ENCODE measurements at places on chromosomes 1 and 21.

DNA sequence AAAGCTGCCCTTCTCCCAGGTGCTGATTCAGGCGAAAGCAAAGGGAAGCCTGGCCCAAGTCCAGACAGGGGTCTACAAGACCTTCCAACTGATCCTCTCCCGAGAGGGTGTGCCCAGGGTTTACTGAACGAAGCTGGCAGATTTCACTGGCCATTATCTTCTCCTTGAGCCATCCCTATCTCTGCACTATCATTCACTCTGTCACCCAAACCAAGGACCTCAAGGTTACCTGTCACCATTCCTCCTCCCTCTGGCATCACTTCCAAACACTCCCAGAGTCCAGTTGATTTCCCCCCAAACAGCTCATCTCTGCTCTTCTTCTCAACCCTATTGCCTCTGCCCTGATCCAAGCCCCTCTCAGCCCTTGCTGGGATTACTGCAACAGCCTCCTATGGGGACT lies 4.9 kb downstream of the STK40 start:
- DNase-seq: no peak

DNA sequence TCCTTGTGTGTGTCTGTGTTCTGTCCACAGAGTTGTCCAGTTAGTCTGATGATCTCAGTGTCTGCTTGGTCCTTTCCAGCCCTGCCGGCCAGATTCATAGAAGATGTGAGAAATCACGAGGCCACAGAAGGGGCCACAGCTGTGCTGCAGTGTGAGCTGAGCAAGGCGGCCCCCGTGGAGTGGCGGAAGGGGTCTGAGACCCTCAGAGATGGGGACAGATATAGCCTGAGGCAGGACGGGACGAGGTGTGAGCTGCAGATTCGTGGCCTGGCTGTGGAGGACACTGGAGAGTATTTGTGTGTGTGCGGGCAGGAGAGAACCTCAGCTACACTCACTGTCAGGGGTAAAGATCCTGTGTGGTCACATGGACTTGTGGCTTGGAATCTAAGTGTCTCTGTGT lies 95.8 kb downstream of the OBSCN start:
- no peak for DNase-seq

DNA sequence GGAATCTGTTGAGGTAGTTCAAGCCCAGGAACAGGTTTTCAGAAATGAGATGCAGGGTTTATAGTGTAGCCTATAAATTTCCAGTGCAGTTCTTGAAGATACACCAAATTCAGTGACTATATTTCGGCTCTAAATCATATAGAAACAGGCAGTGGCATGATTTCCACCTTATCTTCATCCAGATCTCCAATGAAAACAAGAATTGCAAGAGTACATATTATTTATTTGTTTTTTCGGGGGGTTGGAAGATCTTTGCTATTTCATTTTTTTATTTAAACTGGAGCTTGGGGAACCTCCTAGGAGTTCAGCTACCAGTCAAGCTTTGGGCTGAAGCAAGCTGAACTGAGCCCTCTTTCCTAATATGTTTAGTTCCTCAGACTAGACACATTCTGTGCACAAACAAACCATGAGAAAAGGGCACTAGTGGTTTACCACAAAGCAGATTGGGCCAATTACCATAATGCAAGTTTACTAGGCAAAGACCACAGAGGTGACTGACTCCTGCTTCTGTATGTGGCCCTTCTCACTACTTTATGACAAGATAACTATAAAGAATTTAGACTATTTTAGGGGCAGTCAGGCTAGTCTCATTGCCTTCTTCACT lies 68.5 kb downstream of the RGS2 start:
- no peak for DNase-seq

- no peak for DNase-seq
Observed at GRCh38 chr1:234877761-234878160, 250.9 kb downstream of the TOMM20 start.

DNA sequence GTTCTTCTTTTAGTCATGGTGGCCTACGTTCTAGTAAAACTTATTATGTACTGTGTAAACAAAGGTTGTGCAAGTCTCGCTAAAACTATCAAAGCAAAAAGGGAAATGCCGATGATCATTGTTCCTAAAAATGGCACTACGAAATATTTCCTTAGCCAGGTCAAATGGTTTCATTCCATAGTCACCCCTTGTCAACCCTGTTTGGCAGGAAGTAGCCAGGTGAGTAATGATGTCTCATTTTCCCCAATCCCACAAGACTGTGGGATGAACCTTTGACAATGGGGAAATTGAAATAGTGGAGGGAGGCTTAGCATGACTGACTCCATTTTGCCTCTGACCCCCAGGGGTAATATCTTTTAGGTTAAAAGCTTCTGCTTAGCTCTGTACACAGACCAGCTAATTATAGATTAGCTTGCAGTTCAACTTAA lies 5.6 kb upstream of the REN start:
- DNase-seq: no peak

GRCh38 chr1:53573522-53573921 lies 114.3 kb downstream of the DMRTB1 start:
- peak; percentile 7 for DNase-seq

DNA sequence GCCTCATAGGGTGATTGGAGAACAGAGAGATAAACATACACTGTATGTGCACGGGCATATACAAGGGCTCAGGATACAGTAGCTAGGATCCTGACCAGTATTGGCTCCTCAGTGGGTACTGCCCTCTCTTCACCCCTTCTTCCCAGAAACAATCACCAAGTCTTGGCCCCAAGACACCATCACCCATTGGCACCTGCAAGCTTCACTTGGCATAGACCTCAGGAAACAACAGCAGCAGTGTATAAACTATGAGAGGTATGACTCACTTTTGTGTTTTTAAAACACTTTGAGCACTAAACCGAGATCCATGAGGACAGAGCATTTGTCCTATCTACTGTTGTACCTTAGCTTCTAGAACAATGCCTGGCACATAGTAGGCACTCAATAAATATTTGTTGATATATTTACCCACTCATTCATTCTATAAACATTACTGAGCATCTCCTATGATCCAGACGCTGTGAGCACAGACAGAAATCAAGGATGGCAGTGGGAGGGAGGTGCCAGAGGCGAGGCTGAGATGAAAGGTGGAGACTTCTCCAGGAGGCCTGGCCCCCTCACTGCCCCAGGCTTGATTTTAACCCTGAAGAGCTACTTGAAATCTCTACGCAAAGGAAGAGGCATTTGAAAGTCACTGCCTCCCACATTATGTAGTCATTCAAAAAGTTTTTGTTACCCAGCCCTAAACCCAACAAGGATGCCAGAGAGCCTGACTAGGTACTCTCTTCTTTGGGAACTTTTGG lies 95.2 kb downstream of the CAMK2N1 start:
- DNase-seq: no peak

DNA sequence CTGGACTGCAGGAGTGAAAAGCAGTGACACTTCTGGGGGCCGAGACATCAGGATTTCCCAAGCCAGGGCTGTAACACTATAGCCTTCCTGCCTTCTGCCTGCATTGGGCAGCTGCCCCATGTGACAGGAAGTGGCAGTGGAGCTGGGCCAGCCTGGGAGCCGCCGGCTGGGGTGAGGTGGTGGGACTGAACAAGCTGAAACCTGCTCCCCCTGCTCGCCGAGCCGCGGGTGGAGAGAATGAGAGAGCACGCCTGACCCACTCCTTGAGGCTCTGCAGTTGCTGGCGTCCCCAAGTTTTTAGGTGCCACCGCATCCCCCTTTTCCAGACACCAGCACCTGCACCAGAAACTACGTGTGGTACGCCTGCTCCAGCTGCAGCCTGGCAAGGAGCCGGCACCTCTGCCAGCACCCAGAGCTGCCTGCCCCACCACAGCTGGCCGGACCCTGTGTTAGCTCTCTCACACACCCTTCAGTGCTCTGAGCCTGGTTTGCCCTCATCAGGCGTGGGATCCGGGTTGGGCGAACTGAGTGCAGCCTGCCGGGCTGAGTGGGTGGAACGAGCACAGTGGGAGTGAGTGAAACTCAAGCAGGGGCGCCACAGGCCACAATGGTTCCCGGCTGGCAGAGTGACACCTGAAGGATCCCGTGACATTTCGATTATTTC lies 119.4 kb downstream of the AKT3 start:
- no peak for DNase-seq

DNA sequence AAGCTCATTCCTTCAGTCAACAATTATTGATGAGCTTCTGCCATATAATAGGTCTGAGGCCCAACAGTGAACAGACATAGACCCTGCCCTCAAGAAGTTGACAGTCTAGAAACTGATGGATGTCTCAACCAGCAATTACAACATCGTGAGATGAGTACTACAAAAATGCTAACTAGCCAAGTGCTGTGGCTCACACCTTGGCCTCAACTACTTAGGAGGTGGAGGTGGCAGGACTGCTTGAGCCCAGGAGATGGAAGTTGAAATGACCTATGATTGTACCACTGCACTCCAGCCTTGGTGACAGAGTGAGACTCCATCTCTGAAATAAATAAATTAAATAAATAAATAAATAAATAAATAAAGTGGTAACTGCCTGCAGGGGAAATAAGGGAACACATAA lies 11.7 kb upstream of the PTP4A2 start:
- DNase-seq: no peak

DNA sequence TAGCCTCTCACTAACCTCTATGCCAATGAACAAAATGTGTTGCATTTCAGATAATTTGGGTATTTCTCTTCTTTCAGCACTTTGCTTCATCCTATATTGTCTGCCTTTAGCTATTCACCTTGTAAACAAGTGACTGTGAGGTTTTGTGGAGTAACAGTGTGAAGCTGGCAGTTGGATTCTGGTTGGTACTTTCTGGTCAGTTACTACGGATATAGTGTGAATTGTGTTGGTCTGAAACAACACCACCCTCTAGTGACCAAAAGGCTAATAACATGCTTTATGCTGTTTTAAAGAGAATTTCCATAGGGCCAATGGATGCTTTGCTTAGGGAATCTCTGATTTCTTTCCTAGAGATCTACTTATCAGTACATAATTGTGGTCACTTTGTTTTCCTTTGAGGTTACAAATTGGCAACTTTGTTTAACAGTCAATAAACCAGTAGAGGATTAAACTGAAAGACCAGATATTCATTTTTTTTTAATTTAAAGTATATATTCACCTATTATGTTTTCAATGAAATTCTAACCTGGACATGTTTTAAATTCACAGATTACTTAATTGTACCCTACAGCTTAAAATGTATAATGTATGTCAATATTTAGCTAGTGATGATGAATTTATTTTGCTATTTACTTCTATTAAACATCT lies 2.5 kb upstream of the PTGER3 start:
- DNase-seq: no peak

GRCh38 chr1:53943490-53944043 lies 1.9 kb downstream of the IFT25 start:
- DNase-seq: no peak

DNA sequence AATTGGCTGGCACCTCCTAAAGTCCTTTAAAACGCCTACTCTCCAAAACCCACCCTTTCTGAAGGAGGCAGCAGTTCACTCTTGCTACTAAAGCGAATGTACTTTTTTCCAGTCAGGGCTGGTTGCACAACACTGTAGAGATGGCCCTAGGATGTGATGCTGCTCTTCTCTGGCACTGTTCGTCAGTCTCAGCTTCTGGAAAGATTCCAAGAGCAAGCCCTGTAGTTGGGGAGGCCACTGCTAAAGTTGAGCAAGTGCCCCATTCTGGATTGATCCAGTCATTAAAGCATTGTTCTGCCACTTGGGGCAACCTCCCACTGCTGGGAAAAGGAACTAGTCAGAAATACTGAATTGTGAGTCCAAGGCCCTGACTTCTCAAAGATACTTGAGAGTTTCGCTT lies 28.5 kb upstream of the KCNQ4 start:
- DNase-seq: no peak

DNA sequence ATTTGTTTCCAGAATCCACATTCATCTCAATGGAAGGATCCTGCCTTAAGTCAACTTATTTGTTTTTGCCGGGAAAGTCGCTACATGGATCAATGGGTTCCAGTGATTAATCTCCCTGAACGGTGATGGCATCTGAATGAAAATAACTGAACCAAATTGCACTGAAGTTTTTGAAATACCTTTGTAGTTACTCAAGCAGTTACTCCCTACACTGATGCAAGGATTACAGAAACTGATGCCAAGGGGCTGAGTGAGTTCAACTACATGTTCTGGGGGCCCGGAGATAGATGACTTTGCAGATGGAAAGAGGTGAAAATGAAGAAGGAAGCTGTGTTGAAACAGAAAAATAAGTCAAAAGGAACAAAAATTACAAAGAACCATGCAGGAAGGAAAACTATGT lies 2.6 kb downstream of the GADD45A start:
- no peak for DNase-seq

DNA sequence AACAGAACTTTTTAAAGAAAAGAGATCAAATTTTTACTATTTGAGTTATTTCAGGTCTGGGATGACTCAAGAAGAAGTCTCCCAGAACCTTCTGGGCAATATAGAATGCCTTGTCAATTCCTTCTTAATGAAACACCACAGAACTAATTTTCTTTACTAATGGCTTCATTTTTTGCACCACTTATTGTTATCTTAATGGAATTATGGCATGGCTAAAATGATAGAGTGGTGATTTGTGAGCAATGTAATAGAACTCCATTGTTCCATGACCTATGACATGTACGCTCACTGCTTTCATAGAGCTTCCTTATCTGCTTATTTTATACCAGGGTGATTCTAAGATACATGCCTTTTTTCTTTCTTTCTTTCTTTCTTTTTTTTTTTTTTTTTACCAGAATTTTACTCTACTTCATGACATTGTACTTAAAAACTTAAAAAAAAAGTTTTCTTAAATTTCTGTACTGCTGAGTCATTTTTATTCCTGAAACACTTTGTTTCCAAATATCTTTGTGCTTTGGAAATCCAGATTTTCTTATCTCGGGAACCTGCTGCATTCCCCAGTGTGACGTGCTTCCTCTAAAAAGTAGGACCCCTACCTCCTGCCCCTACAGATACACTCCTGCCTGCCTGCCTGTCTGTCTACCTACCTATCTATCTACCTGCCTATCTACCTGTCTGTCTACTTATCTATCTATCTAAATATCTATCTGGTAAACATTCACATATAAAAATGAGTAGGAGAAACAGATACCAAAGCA lies 284.9 kb downstream of the PBX1 start:
- no peak for DNase-seq

DNA sequence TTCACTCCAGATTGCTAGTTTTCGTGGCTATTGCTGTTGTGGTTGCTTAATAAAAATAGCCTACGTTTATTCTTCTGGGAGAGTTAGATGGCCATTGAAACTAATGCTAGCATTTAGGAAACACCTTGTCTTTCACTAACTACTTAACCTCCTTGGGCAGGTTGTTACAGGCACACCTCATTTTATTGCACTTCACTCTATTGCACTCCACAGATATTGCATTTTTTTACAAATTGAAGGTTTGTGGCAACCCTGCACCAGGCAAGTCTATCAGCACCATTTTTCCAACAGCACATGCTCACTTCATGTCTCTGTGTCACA lies 11.3 kb upstream of the MARK1 start:
- DNase-seq: no peak

DNA sequence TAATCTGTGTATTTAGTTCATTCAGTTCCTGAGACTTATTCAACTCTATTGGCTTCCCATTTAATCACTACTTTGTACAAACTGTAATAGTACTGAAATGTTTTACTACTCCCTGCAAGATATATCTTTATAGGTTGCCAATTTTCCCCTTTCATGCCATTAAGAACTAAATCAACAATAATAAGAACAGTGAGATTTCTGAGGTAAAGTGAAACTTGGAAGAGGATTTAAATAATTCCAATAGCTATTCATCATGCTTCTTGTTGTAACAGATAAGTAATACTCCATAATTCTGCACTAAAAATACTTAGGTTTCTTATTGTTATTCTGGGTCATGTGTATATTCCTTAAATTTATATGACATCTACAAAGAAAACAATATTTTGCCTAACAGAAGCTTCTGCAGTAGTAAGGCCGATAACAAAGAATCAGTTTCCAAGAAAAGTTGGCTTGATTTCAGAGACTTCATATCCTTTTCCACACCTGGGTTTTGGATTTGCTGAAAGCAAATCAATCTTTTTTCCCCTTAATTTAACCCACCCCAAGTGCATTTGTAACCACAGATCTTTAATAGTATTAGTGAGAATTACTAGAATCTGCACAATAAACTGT lies 258.3 kb downstream of the FAF1 start:
- DNase-seq: no peak
